ENCODE measurements at places on chromosomes 4 and X. TPM values are rescaled to one million over a fixed set of nuclear protein-coding genes. Genes with fewer than 3 reads are reported as not detected.

SPANXD gene
- total RNA-seq, result not detected

TMEM31 gene
- not detected for total RNA-seq

F9 gene
- total RNA-seq, result not detected

PSAPL1 gene
- total RNA-seq, result not detected

DNA sequence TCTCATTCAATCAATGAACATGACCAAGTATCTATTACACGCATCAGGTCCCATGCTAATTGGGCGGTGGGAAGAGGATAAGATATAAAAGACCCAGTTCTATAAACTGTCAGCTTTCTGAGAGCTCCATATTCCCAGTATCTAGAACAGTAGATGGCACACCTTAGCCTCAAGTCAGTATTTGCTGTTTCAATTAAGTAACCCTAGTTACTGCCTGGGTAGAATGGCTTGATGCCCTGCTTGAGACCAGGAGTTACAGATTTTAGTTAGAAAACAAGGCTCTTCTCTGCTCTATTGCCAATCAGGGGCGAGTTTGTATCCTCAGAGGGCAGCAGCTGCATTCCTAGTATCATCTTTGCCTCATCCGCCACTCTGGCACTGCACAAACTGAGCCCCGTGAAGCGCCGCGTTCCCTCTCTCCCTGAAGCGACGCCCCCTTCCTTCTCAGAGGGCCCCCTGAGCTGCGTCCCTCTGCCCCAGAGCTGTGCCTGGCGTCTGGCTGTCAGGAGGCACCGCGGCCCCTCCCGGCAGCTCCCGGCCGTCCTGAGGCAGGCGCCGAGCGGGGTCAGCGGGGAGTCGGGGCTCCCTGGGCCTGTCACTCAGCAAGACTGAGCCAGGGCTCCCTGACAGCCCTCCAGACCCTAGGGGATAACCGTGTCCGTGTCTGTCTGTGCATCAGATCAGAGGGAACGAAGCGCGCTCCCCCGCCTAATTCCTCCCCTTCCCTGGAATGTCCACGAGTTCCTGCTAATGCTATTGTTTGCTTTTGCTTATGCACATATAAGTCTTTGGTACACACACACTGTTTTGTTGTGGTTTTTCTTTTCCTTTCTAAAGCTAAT, 212.4 kb upstream of the TTC29 start:
- no peak overlapping the region for H3K4me3 ChIP-seq
- no peak for DNase-seq
- peaks cover 6% of the 10 kb centered on the region for H3K27me3 ChIP-seq
- no peak overlapping the region for H3K27ac ChIP-seq

DNA sequence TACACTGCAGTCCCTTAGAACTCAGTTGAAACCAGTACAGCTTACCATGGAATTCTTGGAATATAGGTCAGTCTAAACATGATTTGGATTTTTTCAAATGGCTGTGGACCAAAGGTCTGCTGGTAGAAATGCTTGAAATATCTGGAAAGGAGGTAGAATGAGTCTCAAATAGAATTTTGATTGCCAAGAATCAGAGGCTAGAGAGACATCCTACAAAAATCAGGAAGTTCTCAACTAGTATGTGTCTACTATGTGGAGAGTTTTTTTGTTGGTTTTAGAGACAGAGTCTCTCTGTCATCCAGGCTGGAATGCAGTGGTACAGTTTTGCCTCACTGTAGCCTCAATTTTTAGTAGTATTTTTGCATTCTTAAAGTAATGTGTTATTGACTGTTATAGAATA, 53.6 kb downstream of the PAQR3 start:
- no peak overlapping the region for H3K4me3 ChIP-seq
- DNase-seq, result no peak
- H3K36me3 ChIP-seq, result no peaks in the 10 kb centered on the region
- H3K4me1 ChIP-seq, result no peaks in the 10 kb centered on the region
- no peak overlapping the region for H3K27ac ChIP-seq
- H3K27me3 ChIP-seq, result no peaks in the 10 kb centered on the region

GRCh38 chr4:157245351-157245750, 24.8 kb downstream of the GRIA2 start:
- H3K4me1 ChIP-seq, result no peaks in the 10 kb centered on the region
- no peak overlapping the region for H3K27ac ChIP-seq
- no peaks in the 10 kb centered on the region for H3K36me3 ChIP-seq

- DNase-seq, result peak; percentile 56
- H3K27me3 ChIP-seq, result no peaks in the 10 kb centered on the region
- peak within 1 kb of the TSS; percentile 52 for H3K4me3 ChIP-seq
Measured at GRCh38 chrX:47581731-47582647, at the start of gene TIMP1. Gene TIMP1, plus strand, starts transcription at chrX:47582436. Its CDS starts 980 bp downstream, at chrX:47583416.

DNA sequence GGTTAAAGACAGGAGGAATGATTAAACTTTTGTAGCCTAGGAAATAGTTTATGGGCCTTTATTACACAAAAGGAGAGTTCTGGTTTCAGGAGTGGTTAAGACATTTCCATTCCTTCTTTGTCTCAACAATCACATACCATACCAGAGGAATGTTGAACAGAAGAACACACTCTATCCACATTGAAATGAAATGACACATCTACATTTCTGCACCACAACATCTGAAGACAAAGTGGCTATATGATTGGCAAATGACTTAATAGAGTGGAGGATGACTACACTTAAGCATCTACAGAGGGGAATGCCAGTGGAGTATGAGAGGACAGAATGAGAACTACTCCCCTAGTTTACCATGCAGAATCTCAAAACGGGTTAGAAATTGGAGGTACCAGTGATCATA, 8.0 kb downstream of the CYP2U1 start:
- H3K36me3 ChIP-seq, result no peaks in the 10 kb centered on the region
- H3K4me3 ChIP-seq, result no peak overlapping the region
- no peaks in the 10 kb centered on the region for H3K4me1 ChIP-seq

DNA sequence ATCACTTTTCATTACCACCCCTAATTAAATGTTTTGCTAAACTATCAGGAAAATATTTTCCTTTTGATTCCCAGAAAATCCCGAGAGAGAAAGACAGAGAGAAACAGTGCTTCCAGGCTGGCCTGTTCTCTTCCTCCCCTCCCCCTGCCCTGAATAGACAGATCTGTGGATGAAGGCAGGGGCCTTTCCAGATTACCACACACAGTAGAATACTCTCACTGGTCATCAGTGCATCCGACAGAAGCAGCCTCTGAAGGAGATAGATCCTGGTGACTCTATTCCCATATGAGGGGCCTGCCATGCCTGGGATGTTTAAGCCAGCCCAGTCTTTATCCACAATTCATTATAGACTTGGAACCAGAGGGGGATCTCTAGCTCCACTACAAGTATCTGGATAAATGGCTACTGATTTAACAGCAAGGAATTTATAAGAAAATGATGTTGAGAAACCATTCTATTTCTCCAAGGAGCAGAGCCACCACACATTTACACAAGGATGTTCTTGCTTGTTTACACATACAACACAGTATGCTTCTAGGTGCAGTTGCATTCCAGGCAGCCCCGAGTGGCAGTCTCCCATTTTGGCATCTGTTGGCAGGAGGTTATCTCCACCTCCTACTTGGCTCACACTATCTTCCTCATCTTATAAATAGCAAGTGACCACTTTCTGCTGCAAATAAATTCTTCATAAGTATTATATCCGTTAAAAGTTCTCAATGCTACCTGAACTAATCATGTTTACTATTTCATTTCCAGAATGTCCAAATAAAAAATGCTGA, 115.8 kb downstream of the HS6ST2 start:
- H3K27ac ChIP-seq, result no peak overlapping the region
- H3K36me3 ChIP-seq, result no peaks in the 10 kb centered on the region
- no peaks in the 10 kb centered on the region for H3K27me3 ChIP-seq
- no peak overlapping the region for H3K4me3 ChIP-seq
- DNase-seq, result no peak

DNA sequence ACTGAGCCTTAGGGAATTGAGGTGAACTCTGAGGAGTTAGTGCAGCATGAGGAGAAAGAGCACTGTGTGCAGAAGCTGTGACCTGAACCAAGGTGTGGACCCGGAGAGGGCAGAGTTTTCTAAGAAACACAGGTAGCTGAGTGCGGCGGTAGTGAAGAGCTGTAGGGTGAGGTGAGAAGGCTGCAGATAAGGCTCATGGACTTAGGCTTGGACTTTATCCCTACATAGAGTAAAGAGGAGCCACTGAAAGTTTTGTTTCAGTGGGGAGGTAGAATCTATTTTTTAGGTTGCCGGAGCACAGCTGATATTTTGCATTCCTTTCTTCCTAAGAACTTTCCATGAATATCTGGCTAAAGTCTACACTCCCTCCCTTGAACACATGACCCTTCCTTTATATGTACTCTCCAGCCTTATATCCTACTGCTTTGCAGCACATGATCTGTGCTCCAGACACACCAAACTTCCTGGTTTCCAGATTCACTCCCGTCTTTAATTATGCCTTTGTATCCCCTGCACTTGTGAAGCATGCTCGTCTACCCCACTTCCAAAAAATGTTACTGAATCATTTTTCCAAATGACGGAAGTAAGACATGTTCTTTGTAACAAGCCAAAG, 10.6 kb upstream of the PGRMC2 start:
- no peak overlapping the region for H3K27ac ChIP-seq
- no peak for DNase-seq
- H3K4me1 ChIP-seq, result no peaks in the 10 kb centered on the region

DNA sequence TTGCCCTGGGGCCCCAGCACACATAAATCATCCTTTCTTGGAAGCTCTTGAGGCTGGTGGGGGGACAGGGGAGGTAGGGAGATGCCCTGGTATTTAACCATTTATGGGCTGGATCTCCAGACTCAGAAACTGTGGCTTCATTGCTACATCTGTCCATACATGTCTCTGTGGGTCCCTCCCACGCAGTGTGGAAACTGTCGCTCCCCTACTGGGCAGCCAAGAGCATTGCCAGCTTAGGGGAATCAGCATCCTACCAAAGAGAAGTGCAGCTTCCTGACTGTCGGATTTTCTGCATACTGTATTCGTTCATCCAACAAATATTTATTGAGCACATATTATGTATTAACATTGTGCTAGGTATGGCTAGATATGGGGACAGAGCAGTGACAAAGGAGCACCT, 3.7 kb downstream of the GRIPAP1 start:
- DNase-seq, result no peak
- peaks cover 10% of the 10 kb centered on the region for H3K4me1 ChIP-seq
- no peak overlapping the region for H3K4me3 ChIP-seq
- no peaks in the 10 kb centered on the region for H3K27me3 ChIP-seq
- no peak overlapping the region for H3K27ac ChIP-seq

DNA sequence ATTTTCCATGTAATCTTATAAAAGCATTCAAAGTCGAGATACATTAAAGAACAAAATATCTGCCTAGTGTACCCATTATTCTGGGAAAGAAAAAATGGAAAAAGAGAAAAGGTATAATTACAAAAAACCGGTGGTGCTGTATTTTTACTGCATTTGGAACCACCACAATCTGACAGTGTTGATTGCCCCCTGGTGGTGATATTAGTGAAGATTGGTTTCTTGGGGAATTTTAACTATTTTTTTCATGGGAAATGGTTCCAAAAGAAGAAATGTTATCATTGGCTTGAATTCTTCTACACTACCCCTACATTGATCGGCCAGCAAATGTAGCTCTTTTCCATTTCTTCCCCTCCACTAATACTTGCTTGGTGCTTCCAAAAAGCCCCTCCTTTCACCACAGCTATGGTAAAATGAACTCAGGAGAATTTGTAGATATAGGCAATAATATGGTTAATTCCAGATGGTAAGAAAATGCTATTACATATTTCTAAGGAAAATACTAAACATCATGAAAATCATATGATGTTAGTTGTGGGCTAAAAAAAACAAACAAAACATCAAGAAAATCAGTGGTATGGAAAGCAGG, 50.0 kb downstream of the COX18 start:
- no peak overlapping the region for H3K4me3 ChIP-seq
- no peaks in the 10 kb centered on the region for H3K36me3 ChIP-seq
- no peak overlapping the region for H3K27ac ChIP-seq
- H3K4me1 ChIP-seq, result no peaks in the 10 kb centered on the region

DNA sequence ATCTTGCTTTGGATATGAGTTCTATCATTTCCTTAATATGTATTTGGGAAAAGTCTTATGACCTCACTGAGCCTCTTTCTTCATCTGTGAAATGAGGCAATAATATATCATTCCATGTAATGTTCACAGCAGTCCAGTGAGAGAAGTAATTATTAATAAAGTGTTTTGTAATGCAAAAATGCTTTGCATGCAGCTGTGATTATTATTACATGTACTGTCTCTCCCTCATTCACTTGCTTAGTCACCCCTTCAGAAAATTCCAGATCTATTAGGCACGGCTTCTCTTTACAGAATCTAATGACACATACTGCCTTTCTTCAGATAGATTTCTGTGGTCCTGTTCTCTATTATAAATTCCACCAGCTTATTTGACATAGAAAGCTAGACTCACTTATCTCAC, 53.5 kb upstream of the FGF13 start:
- H3K4me3 ChIP-seq, result no peak overlapping the region
- H3K4me1 ChIP-seq, result no peaks in the 10 kb centered on the region
- H3K36me3 ChIP-seq, result no peaks in the 10 kb centered on the region
- no peak overlapping the region for H3K27ac ChIP-seq
- no peak for DNase-seq

DNA sequence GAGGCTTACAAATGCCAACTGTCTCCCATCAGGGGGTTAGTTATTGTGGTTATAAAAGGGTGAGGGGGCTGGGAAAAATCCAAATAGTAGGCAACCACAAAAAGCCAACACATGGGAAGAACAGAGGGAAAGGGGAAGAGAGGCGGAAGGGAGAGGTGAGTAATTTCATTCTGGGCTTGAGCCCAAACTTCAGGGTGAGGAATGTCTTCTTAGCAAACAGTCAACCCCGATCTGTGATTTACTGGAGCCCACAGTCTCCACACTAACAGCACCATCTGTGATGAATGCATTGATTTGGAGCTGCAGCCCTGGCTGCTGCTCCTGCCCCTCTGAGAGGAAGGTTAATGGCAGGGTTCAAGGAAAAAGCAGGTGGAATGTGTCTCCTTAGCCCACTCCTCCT, 162.2 kb upstream of the GPR101 start:
- DNase-seq, result no peak
- no peak overlapping the region for H3K27ac ChIP-seq
- H3K36me3 ChIP-seq, result no peaks in the 10 kb centered on the region
- H3K27me3 ChIP-seq, result no peaks in the 10 kb centered on the region

GRCh38 chrX:125005863-125006262, 313.8 kb upstream of the TEX13C start:
- H3K4me3 ChIP-seq, result no peak overlapping the region
- no peaks in the 10 kb centered on the region for H3K4me1 ChIP-seq
- no peak overlapping the region for H3K27ac ChIP-seq
- no peaks in the 10 kb centered on the region for H3K36me3 ChIP-seq

DNA sequence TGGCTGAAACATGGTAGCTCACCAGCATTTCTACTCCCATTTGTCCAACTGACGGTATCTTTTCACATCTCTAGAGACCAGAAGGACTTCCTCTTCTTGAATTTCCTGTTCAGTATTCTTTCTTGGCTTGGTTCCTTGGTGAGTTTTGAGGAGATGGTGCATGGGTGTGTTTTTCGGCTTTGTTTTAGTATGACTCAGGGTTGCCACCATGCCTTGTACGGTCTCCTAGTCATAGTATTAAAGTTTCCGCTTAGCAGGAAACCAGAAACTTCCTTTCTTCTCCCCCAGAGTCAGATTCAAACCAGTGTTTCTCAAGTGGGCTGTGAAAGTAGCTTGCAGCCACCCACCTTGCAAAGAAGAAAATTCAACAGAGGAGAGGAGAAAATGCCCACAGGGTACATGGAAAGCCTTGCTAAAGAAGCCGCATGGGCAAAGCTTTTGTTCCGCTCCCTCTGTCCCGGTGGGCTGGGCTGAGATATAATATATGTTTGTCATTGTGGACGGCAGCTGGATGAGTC, 5.7 kb downstream of the CD99 start:
- peak overlapping the region; percentile 45 for H3K4me3 ChIP-seq
- peaks cover 82% of the 10 kb centered on the region for H3K4me1 ChIP-seq
- H3K36me3 ChIP-seq, result no peaks in the 10 kb centered on the region
- peak; percentile 75 for DNase-seq
- no peaks in the 10 kb centered on the region for H3K27me3 ChIP-seq

GRCh38 chr4:185142912-185143600, at the start of gene SLC25A4:
Gene SLC25A4, plus strand, starts transcription at chr4:185143266. Its CDS starts 107 bp downstream, at chr4:185143373.
- peaks cover 4% of the 10 kb centered on the region for H3K4me1 ChIP-seq
- peak within 1 kb of the TSS; percentile 57 for H3K4me3 ChIP-seq
- H3K36me3 ChIP-seq, result no peaks in the 10 kb centered on the region
- H3K27me3 ChIP-seq, result no peaks in the 10 kb centered on the region
- peak within 1 kb of the TSS; percentile 52 for H3K27ac ChIP-seq

Measured in naive thymus-derived CD4-positive, alpha-beta T cell (primary cell).